ENCODE measurements at places on chromosomes 6 and 20.

GRCh38 chr6:31826793-31827285 lies 699 bp upstream of the HSPA1B start:
- DNase-seq = no peak

GRCh38 chr6:150720774-150721233 lies 121.1 kb downstream of the PLEKHG1 start:
- no peak for DNase-seq

GRCh38 chr6:64712606-64713005 lies 994.4 kb downstream of the EYS start:
- DNase-seq = no peak

DNA sequence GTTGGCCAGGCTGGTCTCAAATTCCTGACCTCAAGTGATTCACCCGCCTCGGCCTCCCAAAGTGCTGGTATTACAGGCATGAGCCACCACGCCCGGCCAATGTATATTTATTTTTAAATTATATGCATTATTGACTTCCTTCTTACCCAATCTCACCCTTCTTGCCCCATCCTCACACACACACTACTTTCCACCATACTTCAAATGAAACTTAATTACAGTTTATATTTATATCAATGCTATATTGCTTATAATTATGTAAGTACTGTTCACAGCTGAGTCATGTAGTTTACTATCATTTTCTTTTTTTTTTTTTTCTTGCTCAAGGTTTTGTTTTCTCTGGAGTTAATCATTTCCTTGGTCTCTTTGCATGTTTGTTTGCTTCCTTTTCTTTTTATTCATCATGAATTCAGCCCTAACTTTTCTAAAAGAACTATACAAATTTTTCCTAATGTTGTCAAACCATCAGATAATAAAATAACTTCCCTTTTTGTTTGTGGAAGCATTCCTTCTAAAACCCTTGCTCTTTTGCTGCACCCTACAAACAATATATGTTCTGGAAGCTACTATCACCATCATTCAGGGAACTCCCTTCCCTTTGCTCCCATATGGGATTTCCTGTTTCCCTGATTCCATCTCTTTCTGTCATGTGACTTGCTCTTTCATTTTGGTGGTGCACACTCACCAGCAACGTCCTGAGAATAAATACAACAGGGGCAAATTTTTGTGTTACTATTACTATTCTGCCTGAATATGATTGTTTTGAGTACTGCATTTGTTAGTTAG lies 201.7 kb upstream of the SASH1 start:
- no peak for DNase-seq

DNA sequence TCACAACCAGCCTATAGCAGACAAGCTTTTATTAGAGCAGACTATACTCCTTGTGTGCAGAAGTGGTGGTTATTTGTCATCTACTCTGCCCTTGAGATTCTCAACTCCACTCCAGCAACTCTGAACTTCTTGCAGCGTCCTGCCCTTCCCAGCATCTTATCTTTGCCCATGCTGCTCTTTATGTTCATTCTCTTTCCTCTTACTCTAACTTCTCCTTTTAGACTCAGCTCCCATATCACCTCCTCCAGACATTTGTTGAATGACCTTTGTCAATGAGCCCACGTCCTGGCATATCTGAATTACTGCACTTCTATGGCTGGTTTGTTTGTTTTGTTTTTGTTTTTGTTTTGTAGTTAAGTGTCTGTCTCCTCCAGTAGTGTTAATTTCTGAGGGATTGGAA lies 81.2 kb downstream of the KCNQ5 start:
- DNase-seq = no peak

Data from activated T-cell treated with anti-CD3 and anti-CD28 coated beads for 4 hours (primary cell).